ENCODE measurements at places on chromosomes 4 and X.

GRCh38 chrX:18041656-18042055 is 179.0 kb downstream of the BEND2 start:
- DNase-seq: no peak

- no peak for DNase-seq
Measured at GRCh38 chr4:38861791-38862190, 5.2 kb upstream of the TLR6 start.

- DNase-seq: no peak
Measured at GRCh38 chr4:156619154-156619934, 352.3 kb downstream of the PDGFC start.

- no peak for DNase-seq
Measured at GRCh38 chr4:184282895-184283654, 65.4 kb upstream of the ENPP6 start.

GRCh38 chr4:16092682-16093319 is 9.0 kb upstream of the PROM1 start:
- DNase-seq: no peak

- DNase-seq: no peak
Measured at GRCh38 chr4:6110681-6111353, 89.5 kb downstream of the JAKMIP1 start.
